CMK (cell line): ENCODE measurements at places on chromosomes 3 and 15.

DNA sequence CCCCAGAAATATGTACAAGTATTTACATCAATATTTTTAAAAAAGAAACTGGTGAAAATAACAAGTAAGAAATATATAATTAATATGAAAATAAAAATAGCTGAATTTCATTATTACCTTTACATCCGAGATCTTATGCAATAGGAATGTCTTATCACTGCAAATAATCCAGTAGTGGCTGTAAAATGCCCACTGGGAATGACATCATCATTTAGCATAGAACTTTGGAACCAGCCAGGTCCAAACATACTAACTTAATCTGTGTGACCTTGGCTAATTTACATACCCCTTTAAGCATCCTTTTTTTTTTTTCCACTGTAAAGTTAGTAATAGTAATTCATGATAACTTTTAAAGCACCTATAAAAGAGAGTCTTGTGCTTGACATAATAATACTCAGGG is 611.7 kb downstream of the ZIC1 start:
- no peak for DNase-seq

- DNase-seq: no peak
Measured at GRCh38 chr3:96430079-96430478, 384.3 kb upstream of the EPHA6 start.

DNA sequence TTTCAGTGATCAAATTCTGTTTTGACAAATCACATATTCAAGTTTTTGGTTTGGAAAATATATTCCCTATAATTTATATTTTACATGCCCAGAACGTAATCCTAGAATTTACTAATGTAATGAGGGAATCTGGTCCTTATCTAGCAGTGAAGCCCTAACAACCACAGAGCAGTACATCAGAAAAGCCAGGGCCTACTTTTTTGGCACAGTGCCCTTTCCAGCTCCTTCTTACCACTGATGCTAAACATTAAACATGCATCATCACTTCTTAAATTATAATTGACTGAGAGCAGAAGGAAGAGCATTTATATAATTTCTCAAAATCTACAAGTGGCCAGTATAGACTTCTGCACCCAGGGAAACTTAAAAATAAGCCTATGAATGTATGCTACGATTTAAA is 66.7 kb downstream of the FBXL22 start:
- DNase-seq: no peak

GRCh38 chr15:41507820-41508290 is 5.8 kb downstream of the LTK start:
- DNase-seq: no peak

GRCh38 chr3:13375464-13375863 is 44.7 kb downstream of the NUP210 start:
- no peak for DNase-seq

DNA sequence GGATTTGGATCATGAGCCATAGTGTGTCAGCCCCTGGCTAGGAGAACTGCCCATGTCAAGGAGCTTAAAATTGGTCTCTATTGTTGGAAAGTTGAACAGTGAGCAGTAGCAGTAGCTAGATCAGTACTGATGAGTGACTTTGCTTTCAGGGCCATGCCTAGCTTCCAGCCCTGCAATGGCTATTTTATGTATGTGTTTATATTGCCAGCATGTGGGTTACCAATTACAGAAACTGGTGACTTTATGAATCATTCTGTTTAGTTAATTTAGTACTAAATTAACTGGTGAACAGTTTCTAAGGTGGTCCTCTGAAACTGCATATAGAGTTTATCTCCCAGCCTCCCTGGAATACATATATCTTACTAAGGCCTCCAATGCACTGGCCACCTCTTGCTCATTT is 908.1 kb upstream of the ALCAM start:
- no peak for DNase-seq
